ENCODE measurements at places on chromosomes 5 and 9.

GRCh38 chr5:6466975-6467567, 18.4 kb downstream of the UBE2QL1 start:
- no peak for DNase-seq

DNA sequence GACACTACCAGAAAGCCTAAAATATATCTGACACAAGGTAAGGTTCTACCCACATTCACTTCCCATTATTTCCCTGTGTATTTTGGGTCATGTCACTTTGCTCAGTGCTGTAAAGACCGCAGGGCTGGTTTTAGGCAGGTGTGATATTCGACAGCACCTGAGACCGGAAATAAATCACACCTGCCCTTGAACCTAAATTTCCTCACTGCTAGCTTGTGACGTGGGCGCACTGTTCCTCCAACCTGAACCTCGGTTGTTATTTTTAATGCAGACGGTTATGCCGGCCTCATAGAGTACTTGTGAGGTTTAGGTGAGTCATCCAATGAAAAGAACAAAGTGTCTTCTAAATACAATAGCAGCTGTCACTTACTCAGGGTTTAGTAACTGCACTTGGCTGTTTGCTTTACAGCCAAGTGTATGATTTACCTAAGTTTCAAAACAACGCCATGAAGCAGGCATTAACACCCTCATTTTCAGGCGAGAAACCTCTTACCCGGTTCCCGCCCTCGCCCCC, 20.7 kb upstream of the ZNF782 start:
- DNase-seq = no peak

DNA sequence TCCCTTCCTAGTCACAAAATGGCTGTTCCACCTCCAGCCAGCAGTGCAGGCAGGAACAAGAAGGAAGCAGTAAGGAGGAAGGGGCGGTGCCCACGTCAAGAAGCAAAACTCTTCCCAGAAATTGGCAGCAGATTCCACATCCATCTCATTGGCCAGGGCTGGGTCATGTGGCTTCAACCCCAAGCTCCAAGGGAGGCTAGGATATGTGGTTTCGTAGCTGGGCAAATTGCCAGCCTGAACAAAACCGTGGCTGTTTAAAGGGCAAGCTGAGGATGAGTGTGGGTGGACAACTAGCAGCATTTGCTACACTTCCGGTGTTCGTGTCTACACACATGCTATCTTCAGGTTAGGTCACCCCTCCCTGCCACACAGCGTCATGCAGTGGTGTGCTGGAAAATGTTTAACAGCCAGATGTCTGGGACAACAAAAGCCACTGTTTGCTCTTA, 92.1 kb upstream of the MAP1B start:
- no peak for DNase-seq

- DNase-seq = no peak
Measured at GRCh38 chr9:99807956-99808355, 13.7 kb upstream of the NR4A3 start.
